ENCODE measurements at places on chromosomes 5 and 9.

DNA sequence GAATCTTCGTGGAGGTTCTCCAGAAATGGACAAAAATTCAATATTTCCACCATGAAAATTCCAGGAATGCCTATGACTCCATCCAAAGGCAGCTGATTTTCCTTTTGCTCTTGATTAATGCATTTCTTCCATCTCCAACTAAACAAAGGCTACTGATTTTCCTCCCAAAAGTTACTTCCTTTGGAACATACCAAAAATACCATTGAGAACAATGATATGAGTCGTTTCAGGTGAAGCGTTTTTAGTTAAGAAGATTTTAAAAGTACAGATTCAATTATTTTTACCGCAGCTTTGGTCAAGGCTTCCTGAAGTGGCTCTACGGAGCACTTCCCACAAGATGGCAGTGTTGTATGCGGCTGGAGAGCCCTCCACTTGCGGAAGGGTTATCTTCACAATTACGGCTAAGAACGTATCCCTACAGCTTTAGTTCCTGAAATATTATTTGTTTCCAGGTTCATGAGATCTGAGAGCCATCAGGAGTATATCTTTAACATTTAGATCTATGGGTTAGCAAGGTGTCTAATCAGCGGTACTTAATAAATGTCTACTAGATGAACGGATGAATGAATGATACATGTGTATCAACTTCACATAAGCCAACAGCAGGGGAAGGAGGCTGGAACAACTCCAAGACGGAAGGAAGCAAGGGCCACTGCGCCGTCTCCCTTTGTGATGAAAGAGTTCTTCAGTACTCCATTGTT, 35.9 kb upstream of the ARSB start:
- peak; percentile 37 for DNase-seq

DNA sequence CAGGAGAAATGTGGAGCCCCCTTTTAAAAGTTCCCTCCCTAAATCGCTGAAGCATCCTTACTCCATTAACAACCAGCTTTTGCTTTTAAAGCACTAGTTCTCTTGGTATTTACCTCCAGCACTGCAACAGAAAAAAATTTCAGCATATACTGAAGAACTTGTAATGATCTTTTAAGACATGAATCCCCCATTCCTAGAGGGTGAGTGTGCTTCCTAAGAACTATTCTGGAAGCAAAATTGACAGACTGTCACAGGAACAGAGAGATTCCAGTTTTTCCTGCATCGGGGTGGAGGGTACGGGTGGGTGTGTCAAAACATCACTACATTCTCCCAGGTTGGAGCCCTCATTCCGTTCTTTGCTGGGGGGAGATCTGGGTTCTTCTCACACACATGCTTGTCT, 151.9 kb downstream of the EBF1 start:
- no peak for DNase-seq

DNA sequence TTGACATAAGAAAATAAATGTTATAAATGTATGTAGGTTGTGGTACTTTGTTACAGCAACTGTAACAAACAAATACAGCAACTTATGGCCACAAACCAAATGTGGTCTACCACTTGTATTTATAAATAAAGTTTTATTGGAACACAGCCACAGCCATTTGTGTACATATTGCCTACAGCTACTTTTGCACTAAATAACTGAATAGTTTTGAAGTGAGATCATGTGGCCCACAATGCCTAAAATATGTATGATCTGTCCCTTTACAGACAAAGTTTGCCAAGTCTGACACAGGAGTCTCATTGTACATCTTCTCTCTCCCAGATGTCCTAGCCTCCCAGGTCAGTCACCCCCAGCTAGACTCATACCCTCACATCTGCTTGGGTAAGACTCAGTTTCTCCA, 283.6 kb upstream of the PRDM9 start:
- no peak for DNase-seq

DNA sequence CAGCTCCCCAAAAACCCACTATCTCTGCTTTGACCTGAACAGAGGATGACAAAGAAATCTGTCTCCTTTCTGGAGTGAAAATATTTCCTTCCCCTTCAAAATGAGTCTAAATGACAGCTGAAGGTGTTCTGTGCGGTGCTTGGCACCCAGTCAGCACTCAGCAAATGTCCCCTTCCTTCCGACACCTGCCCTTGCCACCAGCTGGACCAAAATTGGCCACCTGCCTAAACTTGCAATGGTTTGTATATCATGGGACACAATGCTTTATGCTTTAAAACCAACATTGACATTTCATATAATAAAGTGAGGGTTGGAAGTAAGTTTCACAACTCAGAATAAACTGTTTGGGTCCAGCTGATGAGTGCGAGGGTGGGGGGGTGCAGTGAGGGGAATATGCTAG, 7.5 kb upstream of the TTC1 start:
- peak; percentile 44 for DNase-seq

DNA sequence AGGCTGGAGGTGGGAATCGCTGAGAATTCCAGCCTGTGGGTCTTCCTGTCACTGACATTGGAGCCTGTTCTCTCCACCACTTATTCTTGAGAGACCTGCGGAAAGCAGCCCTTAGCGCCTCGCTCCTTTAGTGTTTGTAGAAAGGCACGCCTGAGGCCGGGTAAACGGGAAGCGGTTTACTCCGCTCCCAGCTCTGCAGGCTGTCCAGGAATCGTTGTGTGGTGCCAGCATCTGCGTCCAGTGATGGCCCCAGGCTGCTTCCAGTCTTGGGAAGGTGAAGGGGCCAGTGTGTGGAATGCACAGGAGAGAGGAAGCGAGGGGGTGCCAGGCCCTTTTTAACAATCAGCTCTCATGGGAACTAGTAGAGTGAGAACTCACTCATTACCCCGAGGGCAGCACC, 44.6 kb upstream of the FCN2 start:
- no peak for DNase-seq

GRCh38 chr9:134222018-134222573, 57.7 kb upstream of the RNU6ATAC start:
- DNase-seq: no peak

- DNase-seq: no peak
Observed at GRCh38 chr5:163079618-163080017, 357.8 kb upstream of the CCNG1 start.

DNA sequence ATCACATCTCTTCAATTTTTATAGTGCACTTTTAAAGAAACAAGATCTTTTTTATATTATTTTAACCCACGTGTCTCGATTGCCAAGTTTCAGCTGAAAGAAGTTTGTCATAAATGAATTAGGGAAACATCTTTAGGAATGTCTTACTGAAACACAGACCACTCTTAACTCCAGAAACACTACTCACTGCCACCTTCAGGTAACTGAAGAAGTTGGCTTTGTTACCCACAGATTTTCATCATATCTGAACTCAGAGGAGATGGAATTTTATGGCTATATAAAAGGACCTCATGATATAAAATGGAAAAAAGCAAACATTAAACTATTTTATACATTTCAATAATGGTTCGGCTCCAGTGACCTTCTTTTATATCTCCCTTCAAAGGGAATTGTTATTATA, 158.0 kb downstream of the SEMA5A start:
- no peak for DNase-seq

DNA sequence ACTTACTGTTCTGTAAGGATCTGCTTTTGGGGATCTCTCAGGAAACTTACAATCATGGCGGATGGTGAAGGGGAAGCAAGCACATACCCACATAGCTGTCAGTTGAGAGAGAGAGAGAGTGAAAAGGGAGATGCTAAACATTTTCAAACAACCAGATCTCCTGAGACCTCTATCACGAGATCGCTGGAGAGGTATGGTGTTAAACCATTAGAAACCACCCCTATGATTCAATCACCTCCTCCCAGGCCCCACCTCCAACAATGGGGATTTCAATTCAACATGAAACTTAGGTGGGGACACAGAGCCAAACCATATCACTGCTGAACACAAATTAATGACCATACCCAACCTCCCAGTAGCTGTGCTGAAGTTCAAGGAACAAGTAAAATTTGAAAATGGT, 48.2 kb upstream of the PRDM9 start:
- no peak for DNase-seq

- DNase-seq: no peak
Observed at GRCh38 chr9:116927726-116928125, 240.6 kb downstream of the TRIM32 start.

GRCh38 chr5:83306572-83307241, 164.8 kb upstream of the VCAN start:
- no peak for DNase-seq

DNA sequence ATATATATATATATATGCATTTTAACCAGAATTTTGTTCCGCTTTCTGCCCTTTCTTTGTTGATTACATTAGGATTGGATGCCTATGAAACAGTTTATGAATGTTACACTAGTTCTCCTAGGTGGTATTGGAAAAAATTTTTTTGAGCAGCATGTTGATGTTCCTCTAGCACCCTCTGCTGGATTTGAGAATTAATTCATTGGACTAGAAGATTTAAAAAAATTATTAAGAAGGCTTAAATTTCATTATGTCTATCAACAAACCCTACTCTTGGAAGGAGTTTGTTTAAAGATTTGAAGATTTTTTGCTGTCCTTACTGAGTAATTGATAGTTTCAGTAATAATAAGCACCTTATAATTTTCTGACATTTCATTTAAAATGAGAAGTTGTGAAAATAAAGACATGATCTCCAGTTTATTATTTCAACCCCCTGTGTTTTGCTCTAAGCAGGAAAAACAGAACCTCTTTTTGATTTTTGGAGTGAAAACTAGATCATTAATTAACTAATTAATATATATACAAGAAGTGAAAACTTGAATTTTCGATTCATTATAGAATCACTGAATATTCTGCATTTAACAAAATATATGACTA, 89.6 kb downstream of the CCDC171 start:
- peak; percentile 28 for DNase-seq

DNA sequence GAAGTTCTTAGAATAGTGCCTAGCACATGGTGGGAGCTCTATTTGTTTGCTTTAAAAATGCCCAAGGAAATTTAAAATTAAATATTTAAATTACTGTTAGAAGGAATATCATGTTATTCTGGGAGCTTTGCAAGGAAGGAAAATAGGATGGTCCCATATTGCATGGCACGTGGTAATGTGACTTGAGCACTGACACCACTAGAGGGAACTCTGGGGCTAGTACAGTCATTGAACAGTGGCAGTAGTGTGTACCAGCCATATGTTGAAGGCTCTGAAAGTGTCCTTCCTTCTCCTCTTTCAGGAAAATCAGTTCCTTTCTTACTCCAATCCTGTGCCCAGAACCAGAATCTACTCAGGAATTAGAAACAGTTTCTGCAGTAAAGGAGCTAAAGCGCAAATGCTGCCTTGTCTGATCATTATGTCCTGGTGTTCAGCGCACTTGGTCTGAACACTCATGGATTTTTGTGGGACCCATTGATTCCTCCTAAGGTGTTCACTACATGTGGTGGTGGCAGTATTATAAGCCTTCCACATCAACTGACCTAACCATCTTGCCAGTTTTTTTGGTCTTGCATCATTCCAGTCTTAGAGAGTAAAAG, 54.1 kb downstream of the GDA start:
- DNase-seq: peak; percentile 7

- no peak for DNase-seq
Observed at GRCh38 chr9:2823227-2823626, 20.7 kb downstream of the PUM3 start.

- DNase-seq: no peak
Observed at GRCh38 chr5:173473288-173473687, 143.2 kb downstream of the BOD1 start.

DNA sequence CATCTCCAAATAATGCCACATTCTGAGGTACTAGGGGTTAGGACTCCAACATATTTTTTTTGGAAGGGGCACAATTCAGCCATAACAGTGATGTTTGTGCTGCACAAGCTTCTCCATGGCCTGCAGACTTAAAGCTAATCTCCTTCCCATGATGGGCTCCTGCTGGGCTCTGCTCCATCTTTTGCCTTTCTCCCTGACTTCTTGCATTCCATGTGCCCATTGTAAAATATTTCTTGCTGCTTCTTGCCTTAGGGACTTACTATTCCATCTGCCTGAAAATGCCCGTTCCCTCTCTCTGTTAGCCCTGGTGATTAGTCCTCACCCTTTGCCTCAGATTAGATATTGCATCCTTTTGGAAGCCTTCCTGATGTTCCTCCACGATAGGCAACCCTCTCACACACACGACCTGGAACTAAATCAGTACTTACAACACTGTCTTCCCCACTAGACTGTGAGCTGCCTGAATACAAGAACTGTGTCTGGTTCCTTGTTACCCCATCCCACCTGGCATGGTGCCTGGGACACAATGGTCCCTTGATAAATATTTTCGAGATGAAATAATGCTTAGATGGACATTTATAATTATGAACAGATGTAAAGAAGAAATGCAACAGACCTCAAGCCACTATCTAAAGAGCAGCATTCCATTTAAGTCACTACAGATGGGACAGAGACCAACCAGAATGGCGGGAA, 33.5 kb downstream of the OR1J1 start:
- no peak for DNase-seq

DNA sequence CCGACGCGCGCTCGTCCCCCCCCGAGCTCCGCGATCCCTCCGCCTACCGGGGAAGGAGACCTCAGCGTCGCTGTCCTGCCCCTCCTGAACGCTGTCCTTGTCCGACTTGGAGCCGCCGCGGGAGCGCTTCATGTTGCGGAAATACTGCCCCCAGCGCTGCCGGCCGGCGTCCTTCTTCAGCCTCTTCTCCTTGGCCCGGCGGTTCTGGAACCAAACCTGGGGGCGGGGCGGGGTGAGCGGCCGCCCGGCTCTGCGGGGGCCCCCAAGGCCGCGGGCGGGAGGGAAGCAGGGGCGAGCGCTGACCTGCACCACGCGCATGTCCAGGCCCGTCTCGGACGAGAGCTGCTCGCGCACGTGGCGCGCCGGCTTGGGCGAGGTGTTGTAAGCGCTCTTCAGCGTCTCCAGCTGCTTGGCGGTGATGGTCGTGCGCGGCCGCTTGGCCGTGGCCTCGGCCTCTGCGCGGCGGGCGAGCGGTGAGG, 6.3 kb downstream of the LHX3 start:
- DNase-seq: no peak

DNA sequence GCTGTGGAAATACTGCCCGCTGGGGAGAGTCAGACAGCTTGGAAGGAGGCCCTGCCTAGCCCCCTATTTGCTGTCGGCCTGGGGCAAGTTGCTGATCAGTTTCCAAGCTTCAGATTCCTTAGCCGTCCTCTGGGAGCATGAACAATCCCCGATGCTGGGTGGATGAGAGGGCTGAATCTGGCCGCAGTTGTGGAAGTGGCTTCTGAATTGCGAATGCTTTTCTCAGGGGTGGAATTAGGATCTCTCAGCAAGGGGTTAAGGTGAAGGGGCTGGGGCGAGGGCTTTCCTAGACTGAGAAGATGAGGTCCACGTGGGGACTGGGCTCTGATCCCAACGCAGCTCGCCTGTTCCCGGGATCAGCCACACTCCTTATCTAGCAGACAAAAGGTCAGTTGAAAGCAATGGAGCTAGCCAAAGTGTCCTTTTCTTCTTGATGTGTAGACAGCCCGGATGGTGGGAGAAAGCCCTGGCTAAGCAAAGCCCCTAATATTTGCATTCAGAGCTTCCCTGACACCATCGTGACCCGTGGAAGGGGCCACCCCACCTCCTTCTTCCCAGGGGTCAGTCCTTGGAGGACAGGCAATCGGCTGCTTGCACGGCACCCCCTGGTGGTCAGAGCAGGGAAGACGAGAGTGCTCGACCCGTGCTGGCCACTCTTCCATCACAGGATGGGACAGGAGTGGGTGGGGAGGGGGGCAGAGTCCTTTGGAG, 54.9 kb downstream of the COL15A1 start:
- peak; percentile 75 for DNase-seq

- DNase-seq: no peak
Observed at GRCh38 chr5:23522553-23522952, 15.1 kb downstream of the PRDM9 start.
